ELR (cell line): ENCODE measurements at places on chromosomes 2 and 18.

- no peak for DNase-seq
These were observed 42.8 kb upstream of the IL1R1 start for GRCh38 chr2:102099536-102100298.

DNA sequence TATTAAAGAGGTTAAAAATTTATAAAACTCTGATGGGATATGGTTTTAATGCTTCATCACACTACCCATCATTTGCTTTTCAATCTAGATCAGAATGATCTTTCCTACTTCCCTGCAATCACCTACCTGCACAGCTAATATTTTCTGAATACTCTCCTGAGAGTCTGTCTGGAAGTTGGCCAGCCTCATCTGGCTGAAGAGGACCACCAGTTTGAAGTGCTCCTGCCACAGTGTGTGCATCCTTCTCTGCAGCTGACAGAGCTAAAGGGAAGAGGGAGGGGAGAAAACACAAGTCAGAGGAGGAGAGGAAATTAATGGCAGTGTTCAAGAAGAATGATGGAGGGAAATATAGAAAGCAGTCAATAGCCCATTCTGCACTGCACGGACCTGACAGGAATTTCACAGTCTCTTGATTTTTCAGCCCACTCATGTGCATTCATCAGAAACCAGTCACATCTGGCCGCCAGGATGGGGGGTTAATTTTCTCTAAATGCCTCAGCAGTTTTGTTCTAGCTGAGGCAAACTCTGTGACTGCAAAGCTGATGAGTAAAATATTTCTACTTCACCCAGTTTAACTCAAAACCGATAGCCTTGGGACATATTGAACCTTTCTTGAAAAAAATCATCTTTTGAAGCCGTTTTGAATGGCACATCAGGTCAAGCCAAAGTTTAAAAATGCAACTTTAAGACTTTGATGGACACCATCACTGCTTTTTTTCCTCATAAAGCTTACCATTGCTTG, 201.8 kb upstream of the KLHL14 start:
- DNase-seq: no peak

DNA sequence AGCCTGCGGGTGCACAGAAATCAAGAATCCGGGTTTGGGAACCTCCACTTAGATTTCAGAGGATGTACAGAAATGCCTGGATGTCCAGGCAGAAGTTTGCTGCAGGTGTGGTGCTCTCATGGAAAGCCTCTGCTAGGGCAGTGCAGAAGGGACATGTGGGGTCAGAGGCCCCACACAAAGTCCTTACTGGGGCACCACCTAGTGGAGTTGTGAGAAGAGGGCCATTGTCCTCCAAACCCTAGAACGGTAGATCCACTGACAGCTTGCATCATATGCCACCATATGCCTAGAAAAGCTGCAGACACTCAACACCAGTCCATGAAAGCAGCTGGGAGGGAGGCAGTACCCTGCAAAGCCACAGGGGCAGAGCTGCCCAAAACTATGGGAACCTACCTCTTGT, 833.0 kb downstream of the TMEM182 start:
- no peak for DNase-seq

GRCh38 chr18:79755496-79756142, 42.1 kb upstream of the KCNG2 start:
- no peak for DNase-seq

- DNase-seq: peak; percentile 58
These were observed 89.2 kb downstream of the ZNF516 start for GRCh38 chr18:76405681-76406356.

- no peak for DNase-seq
These were observed 38.7 kb upstream of the ANXA4 start for GRCh38 chr2:69703189-69703588.

DNA sequence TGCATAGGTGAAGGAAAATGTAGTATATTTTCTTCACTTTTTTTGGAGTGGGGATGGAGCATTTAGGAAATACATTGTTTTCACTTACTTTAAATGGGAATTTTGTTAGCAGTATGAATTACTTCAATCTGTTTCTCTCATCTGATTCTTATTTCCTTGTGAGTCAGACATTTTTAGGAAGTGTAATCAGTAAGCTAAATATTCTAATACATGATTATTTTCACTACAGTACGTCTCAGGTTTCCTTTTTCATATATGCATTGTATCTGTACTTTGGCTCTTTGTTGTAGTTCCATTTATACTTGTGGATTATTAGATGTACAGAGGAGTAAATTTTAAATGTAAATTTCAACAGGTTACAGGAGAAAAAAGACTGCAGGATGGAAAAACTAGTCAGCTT, 27.9 kb downstream of the GPD2 start:
- peak; percentile 31 for DNase-seq

GRCh38 chr2:6264198-6264597, 572.0 kb downstream of the SOX11 start:
- no peak for DNase-seq
